Stimulated activated CD4-positive, alpha-beta T cell treated with anti-CD3 and anti-CD28 coated beads, Interleukin-2, amount 100 ng/mL, for 24 hours (primary cell): ENCODE measurements at places on chromosomes 11 and 22.

DNA sequence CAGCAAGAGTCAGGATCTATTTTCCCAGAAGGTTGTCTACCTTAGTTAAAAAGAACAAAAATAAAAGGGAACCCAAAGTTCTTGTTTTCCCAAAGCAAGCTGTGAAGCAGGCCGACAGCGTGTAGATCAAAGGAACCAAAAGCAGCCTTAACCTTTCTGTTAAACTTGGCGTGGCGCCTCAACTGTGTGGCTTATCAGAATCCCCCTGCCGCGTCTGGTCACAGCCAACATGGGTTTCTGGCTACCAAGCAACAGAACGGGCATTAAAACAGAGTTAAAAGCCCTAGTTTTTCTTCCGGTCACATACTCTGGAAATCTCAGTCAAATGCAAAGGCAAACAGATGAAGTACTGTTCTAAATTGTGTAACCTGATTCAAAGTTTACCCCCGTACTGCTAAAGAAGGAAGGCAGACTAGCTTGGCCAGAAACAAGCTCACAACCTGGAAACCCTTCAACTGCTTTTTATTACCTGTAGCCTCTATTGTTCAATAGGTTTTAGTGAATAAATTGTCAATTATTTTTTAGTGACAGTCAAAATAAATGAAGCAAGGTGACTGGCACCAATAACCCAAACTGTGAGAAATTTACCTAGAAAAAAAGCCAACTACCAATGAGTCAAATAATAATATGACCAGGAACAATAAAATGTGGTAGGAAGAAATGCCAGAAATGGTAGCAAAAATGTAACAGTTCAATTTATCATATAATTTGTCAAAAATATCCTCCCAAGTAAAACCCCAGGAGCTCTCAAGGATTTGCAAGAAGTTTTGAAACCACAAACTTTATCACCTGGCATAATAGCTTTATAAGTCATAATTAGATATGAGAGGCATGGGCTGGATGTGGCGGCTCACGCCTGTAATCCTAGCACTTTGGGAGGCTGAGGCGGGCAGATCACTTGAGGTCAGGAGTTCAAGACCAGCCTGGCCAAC lies 21.4 kb downstream of the CHKA start:
- DNase-seq, result no peak

GRCh38 chr11:64741375-64742086 lies 2.4 kb downstream of the RASGRP2 start:
- DNase-seq, result no peak

DNA sequence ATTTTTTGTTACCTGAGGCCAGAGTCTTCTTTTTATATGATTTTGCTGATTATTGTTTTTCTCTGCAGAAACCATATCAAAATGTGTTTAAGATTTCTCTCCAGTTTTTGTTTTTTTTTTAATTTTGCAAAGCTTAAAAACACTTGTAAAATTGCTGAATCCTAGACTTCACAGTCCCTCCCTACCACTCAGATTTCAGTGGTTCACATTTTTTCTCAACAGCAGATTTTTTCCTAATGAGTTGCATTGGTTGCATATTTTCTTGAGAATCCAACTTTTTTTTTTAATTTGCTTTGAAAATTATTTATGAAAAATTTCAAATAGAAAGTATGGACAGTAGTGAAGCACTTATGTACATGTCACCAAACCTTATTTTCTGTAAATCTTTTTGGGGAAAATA lies 5.8 kb downstream of the ARL14EP start:
- no peak for DNase-seq

- no peak for DNase-seq
Observed at GRCh38 chr11:122234257-122234656, 118.2 kb upstream of the BLID start.

GRCh38 chr11:125348674-125349309 lies 147.3 kb downstream of the FEZ1 start:
- DNase-seq, result peak; percentile 63

DNA sequence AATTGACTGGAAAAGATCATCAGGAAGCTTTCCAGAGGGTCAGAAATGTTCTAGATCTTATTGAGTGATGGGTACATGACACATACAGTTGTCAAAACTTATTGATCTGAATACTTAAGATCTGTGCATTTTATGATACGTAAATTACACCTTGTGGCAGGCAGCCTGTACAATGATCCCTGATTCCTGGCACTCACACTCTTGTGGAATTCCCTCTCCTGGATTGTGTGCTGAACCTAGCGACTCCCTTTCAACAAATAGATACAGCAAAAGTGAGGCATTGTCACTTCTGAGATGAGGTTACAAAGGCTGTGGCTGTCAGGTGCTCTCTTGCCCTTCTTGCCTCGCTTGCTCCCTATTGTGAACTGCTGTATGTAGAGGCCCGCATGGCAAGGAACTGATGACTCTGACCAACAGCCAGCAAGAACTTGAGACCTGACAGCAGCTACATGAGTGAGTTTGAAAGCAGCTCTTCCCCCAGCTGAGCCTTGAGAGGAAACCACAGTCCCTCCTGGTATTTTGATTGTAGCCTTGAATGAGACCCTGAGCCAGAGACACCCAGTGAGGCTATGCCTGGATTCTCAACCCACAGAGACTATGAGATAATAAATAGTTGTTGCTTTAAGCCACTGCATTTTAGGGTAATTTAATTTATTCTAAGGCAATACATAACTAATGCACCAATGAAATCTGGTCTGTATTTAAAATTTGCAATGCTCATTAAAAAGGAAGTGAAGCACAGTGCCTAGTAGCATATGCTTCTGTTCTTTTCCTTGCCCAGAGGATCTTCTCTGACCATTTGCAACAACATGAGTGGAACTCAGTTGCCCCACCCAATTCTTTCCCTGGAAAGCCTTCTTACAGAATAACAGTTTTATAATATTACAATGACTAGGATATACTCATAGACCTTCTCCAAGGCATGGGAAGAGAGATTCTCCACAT lies 60.5 kb upstream of the IZUMO1R start:
- DNase-seq, result no peak

- DNase-seq, result no peak
Observed at GRCh38 chr22:19130959-19131684, at the start of gene TSSK2. TSS of gene TSSK2 (plus strand) at chr22:19131308. CDS start at chr22:19131400, 92 bp downstream.

DNA sequence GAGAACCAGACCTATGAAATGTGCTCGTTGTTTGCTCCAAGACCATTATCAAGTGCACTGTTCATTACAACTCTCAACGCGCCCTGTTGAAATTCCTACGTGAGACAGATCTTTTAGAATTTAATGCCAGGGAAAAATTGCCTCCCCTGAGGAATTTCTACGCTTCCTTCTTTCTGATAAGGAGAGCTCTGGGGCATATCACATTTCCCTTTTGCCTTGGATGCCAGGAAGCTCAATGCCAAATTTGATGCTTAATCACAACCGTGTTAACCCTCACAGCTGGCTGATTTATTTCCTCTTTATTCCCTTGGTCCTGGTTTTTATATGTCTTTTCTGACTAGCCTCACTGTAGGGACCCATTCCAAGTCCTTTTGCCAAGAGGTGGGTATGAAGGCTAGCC lies 109.4 kb downstream of the MICAL2 start:
- DNase-seq, result no peak

GRCh38 chr11:32032478-32032877 lies 58.4 kb upstream of the RCN1 start:
- no peak for DNase-seq

- DNase-seq, result peak; percentile 77
Observed at GRCh38 chr11:60978546-60979380, 7.3 kb downstream of the CD6 start.

DNA sequence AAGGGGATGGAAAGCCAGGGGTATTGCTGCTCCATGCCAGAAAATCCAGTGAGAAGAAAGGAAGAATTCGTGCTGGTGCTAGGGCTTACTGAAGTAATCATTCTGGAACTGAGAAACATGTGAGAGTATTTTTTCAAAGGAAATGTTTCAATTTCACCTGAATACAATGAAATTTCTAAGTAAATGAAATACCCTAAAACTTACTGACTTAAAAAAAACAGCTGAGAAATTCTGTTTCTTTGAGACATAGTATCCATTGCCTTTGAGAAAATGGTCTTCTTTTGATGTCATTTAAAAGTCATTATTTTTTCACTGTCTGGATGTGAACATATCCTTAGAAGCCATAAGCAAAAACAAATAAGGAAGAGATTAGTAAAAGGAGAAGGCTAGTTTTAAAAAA lies at the start of gene OR51V1:
TSS of gene OR51V1 (minus strand) at position 101 of the 400 bp plus-strand sequence. CDS start at position 101, 0 bp downstream.
- no peak for DNase-seq

- no peak for DNase-seq
Observed at GRCh38 chr11:128732471-128733277, 38.8 kb downstream of the FLI1 start.

- no peak for DNase-seq
Observed at GRCh38 chr11:44030996-44031395, 16.8 kb upstream of the ACCSL start.

- no peak for DNase-seq
Observed at GRCh38 chr22:42177891-42178336, 47.3 kb upstream of the CYP2D6 start.

DNA sequence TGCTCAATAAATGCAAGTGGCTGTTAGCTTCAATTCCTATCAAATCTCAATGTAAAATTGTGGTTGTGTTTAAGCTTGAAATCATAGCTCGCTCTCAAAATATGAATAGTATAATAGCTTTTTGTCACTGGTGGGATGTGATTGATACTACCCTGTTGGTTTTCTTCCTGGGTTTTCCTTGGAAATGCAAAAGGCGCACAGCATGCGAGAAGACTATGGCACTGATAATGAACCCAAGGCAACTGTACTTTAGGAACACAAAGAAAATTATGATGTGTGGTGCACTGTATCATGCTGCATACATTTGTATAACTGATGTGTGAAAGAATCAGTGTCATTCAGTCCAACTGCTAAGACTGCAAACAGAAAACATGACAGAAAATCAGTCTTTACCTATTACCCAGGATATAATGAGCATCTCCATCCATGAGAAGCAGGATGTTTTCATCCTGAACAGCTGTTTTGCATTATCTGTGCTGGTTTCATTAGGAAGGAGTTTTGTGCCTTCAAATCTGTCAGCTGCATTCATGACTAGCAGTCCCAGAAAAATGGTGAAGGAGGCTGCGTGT lies 101.2 kb downstream of the TRPC6 start:
- DNase-seq, result no peak

- DNase-seq, result no peak
Observed at GRCh38 chr11:562046-562645, 1.4 kb downstream of the RASSF7 start.

DNA sequence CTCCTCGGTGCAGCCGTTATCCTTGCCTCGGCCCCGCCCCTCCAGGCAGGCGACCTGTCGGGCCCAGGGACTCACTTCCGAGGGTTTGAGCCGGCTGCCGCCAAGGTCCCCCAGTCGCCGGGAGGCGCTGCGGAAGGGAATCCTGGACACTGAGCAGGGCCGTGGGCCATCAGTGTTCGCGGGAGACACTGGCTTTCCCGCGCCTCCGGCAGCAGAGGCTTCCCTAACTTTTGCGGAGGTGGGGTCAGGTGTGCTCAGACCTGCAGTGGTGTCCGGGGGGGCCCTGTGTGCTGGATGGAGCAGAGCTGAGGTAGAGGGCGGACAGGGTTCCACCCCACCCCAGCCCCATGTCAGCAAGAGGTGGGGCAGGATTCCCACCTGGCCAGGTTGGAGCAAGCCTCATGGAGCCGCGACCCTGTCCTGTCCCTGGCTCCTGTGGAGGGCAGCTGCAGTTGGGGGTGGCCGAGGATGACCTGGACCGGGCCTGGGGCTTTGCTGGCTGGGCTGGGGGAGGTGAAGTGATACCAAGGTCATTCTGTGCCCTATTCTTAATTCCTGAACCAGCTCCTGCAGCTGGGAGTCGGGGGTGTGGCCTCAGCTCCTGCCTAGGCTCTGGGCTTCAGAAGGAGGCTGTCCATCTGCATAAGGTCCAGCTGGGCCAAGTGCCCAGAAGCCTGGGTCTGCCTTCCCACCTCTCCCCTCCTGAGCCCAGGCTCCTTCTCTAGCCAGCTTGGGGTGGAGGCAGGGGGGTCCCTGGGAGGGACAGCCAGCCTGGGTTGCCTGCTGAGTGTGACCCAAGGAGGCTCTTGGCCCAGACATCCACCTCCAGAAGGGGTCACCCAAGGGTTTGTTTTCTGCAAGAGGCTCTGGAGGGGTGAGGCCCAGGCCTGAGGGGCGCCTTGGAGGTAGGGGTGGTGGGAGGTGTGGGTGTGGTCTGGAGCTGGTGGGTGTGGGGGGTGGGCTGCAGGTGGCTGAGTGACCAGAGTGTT lies 8.4 kb downstream of the TSPAN4 start:
- no peak for DNase-seq

DNA sequence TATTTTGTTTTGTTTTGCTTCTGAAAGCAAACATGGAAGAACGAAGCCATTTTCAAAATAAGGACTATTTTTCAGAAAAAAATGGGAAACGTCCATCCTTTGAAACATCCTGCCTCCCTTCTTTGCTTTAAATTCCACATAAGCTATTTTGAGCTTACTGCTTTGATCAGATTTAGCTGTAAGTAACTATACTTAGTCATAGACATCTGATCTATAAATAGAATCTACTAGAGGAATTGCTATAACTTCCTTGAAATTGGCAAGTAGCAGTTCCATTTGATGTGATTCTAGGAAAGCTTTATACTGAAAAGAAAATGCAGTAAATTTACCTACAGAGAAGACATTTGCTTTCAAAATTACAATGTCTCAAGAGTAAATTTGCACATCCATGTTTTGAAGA lies 305.8 kb downstream of the TTC28 start:
- DNase-seq, result no peak

DNA sequence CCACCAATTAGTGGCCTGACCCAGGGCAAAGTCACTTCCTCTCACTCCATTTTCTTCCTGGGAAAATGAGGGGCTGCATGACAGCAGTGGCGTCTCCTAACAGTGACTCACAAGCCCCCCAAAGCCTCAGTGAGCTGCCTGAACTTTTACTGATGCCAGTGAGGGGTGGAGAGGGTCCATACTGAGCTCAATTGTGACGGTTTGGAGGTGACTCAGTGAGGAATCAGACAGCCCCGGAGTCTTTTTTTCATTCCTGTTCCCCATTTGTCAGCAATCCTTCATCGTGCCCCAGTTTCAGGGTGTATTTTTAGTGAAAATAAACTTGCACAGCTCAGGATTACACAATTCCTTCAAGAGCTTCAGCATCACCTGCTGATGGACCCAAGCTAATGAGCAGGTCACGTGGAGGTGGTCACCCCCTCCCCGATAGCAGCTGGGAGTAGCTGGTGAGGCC lies 30.1 kb upstream of the RASD2 start:
- DNase-seq, result no peak

GRCh38 chr22:29251981-29252911 lies 15.5 kb downstream of the RHBDD3 start:
- DNase-seq, result no peak

- DNase-seq, result no peak
Observed at GRCh38 chr11:65622011-65622410, 6.4 kb downstream of the PCNX3 start.

- DNase-seq, result no peak
Observed at GRCh38 chr11:130029137-130029536, 26.5 kb upstream of the PRDM10 start.

GRCh38 chr11:12591706-12592105 lies 82.5 kb upstream of the TEAD1 start:
- no peak for DNase-seq
